Fibroblast of skin of left biceps (primary cell): ENCODE measurements at places on chromosomes 16 and 17.
A peak's percentile ranks its signal among the peaks of the same experiment; 100 is the strongest.

GRCh38 chr17:56184650-56185049 is 31.4 kb downstream of the ANKFN1 start:
- DNase-seq = no peak

GRCh38 chr17:68403122-68403521 is 54.2 kb downstream of the WIPI1 start:
- no peak for DNase-seq

DNA sequence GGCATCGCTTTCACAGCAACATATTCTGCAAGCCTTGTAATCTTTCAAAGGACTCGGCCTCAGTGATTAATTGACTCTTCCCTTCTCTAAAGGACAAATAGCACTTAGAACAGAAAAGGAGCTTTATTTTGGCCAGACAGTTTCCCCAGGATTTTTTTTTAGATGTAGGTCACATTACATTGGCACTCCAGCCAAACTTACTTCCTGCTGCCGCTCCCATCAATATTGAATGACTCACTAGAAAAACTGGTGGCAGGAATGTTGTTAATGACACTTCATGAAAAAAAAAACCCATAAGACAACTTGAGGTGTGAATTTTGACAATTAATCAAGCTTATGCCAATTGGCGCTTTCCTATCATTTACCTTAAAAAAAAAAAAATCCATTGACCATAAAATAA is 432.6 kb downstream of the TOX3 start:
- DNase-seq = no peak

DNA sequence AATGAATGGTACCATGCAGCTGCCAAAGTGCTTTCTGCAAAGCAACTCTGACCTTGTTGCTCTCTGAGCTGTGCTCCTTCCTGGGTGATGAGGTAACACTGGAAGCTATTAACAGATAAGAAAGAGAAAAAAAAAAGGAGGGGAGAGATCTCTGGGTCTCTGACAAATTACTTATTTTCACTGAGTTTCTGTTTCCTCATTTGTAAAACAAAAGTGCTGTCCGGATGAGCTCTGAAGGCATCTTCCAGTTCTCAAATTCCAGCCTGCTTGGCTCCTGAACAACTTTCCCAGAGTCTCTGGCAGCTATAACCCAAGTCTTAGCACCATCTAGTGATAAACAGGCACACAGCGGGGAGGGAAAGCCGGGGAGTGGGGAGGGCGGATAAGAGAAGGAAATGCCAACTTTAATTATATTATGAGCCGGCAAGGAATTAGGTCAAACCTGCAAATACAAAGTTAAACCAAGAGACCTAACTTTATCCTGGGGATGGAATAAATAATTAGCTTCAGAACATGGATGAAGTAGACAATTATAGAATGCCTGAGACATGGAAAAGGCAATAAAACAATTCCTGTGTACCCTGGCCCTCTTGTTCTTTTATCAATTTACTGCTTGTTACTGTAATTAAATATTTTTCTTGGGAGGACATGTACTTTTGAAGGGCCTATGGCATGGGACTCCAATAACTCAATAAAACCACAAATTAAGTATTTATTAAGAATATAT is 61.3 kb upstream of the KIFC3 start:
- DNase-seq = peak; percentile 48

GRCh38 chr17:81183807-81184206 is 17.8 kb upstream of the AATK start:
- no peak for DNase-seq

DNA sequence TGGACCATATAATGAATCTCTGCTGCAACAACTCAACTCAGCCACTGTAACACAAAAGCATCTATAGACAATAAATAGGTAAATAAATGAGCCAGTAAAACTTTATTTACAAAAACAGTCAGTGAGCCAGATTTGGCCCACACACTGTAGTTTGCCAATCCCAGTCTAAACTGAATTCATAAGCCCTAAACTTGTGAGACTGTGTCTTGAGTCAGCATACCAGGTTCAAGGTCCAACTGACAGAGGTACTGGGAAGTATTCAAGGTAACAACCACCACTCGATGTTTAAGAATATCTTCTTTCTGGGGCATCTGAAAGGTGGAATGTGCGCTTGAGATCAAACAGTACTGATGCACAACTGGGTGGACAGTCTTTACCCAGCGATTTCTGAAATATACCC is 94.2 kb downstream of the HELZ start:
- no peak for DNase-seq

DNA sequence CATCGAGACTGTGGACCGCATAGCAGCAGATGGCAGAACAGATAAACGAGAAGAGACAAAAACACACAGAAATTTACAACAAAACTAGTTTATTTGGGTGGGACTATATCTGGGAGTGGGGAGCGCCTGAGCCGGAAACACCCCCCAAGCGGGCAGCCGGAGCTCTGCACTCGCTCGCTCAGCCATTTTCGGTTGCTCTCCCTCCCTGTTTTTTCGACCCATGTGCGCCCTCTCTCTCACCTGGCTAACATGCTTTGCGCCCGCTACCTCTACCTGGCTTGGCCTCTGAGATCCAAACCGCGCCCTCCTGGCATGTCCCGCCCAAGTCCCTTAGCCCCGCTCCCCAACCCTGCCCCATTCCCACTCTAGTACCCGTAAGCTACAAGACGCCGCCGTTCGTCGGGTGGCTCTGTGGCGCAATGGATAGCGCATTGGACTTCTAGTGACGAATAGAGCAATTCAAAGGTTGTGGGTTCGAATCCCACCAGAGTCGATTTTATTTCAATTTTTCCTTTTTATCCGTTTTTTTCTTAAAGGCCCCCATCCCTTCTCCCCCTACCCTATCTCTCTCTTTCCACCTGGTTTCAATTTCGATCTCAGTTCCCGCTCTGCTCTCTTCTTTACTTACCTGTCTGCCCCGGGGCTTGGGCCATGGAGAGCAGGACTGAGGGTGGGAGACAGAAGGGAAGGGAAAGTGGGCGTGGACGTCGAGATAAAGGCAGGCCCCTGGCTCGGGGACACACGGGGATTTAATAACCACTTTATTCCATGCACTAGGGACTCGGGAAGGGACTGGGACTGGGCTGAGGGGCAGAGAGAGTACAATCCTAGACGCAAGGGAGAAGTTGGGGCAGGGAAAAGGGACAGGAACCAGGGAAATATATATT is 2.4 kb upstream of the ALOXE3 start:
- peak; percentile 35 for DNase-seq

- DNase-seq = no peak
Observed at GRCh38 chr16:84582958-84583516, 34.8 kb downstream of the COTL1 start.

DNA sequence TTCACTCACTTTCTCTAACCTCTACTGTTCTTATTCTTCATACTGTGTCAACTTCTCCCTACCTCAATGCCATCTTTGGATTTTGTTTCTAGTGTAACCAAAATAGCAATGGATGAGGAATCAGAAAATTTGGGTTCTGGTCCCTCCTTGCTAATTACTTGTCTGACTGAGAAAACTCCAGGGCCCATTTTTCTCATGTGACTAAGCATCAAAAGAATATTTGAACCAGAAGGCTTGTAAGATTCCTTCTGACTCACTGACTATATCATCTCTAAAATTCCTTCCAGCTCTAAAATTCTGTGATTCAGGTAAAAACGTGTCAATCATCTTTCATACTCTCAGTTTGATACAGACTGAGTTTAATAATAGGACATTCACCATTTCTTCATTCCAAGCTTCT is 57.9 kb downstream of the BRIP1 start:
- DNase-seq = peak; percentile 42

- DNase-seq = no peak
Observed at GRCh38 chr17:36884495-36885152, 52.7 kb upstream of the LHX1 start.

GRCh38 chr16:49597796-49598195 is 224.2 kb downstream of the C16orf78 start:
- DNase-seq = no peak

DNA sequence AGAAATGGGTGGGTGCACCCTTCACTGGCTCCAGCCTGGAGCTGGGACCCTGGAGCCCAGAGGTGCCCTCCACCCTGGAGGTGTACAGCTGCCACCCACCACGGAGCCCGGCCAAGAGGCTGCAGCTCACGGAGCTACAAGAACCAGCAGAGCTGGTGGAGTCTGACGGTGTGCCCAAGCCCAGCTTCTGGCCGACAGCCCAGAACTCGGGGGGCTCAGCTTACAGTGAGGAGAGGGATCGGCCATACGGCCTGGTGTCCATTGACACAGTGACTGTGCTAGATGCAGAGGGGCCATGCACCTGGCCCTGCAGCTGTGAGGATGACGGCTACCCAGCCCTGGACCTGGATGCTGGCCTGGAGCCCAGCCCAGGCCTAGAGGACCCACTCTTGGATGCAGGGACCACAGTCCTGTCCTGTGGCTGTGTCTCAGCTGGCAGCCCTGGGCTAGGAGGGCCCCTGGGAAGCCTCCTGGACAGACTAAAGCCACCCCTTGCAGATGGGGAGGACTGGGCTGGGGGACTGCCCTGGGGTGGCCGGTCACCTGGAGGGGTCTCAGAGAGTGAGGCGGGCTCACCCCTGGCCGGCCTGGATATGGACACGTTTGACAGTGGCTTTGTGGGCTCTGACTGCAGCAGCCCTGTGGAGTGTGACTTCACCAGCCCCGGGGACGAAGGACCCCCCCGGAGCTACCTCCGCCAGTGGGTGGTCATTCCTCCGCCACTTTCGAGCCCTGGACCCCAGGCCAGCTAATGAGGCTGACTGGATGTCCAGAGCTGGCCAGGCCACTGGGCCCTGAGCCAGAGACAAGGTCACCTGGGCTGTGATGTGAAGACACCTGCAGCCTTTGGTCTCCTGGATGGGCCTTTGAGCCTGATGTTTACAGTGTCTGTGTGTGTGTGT is 46.8 kb downstream of the IL21R start:
- DNase-seq = no peak

- DNase-seq = no peak
Observed at GRCh38 chr16:81567987-81568748, 123.6 kb downstream of the CMIP start.

DNA sequence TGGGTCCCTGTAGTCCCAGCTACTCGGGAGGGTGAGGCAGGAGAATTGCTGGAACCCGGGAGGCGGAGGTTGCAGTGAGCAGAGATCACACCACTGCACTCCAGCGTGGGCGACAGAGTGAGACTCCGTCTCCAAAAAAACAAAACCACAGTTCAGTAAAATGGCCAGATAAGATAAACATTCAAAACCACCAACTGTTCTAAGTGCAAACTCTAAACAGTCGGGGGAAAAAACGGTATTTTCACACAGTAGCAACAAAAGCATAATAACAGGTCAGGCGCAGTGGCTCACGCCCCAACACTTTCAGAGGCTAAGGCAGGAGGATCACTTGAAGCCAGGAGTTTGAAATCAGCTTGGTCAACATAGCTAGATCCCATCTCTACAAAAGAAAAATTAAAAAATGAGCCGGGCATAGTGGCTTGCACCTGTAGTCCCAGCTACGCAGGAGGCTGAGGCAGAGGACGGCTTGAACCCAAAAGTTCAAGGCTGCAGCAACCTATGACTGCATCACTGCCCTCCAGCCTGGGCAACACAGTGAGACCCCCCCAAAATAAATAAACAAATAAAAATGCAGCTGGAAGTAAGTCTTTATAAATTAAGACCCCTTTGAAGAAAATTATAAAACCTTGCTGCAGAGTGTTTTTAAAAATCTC is 10.8 kb upstream of the HASPIN start:
- no peak for DNase-seq

DNA sequence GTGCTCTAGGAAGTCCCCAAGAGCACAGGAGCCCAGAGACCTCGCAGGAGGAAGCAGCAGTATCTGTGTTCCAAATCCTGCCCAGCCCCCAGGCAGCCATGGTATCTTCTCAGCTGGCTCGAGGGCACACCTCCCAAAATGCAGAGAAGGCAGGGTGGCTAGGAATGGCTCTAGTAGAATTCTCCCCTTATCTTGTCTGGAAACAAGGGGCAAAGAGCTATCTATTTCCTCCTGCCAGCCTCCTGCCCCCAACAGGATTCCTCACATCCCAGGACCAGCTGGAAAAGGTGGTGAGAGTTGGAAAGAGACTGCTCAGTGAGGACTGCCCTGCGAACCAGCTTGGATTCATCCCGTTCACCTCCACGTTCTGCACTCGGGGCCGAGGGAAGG is 8.6 kb upstream of the TSPOAP1 start:
- no peak for DNase-seq

DNA sequence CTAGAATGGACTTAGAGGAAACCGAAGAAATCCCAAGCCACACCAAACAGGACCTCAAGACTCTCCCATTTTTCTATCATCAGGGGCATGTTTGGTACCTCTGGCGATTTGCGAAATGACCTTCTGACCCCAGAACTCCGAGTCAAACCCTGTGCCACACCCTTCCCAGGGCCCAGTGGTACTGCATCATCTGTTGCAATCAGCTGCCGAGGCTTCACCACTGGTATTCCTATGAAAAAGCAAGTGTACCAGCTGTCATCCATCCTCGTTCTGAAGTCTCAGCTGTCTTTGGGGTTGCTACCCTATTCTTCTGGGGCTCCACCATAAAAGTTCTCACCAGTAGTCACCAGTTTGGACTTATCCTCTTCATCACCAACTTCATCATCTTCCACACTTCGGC is 2.3 kb upstream of the RSKR start:
- DNase-seq = no peak

DNA sequence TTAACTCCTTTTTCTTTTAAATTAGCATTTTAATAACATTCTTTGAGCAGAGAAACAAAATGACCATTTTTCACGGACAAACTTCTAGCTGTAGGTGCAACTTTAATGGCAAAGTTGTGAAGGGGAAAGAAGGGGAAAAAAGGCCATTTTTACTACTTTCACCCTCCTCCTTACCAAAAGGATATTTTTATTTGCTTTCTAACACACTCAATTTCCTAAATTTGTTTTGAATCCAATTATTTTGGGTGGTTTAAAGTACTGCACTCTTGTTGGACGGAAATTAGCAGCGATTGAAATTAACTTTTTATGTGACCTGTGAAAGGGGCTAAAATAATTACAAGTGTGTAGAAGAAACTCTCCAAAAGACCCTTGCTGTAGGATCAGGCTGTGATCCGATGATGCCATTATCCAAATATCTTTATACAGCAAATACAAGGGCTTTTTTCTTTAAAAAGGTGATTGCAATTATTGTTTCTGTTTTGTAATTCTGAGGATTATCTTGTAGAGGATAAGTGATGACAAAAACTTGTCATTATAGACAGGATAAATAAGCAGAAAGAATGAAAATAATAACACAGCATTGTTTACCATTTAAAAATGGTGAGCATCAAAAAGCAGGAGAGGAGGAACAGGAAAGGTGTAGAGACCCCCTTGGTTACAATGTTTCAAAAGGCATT is 42.4 kb downstream of the SNX11 start:
- DNase-seq = no peak

GRCh38 chr17:57856792-57857620 is 7.2 kb upstream of the MRPS23 start:
- DNase-seq = no peak

- no peak for DNase-seq
Observed at GRCh38 chr16:46618516-46618915, 2.7 kb downstream of the SHCBP1 start.

- DNase-seq = no peak
Observed at GRCh38 chr17:40696651-40697072, 6.9 kb downstream of the KRT24 start.

- DNase-seq = no peak
Observed at GRCh38 chr17:68185820-68186219, 62.0 kb upstream of the AMZ2 start.

- DNase-seq = no peak
Observed at GRCh38 chr17:45431531-45432404, 902 bp downstream of the ARHGAP27 start.
